ENCODE measurements at places on chromosomes 2 and 18.

- no peak for DNase-seq
These were observed 107.1 kb upstream of the ZNF516 start for GRCh38 chr18:76602191-76602590.

GRCh38 chr18:6249788-6250187 lies 164.9 kb downstream of the L3MBTL4 start:
- DNase-seq, result no peak

DNA sequence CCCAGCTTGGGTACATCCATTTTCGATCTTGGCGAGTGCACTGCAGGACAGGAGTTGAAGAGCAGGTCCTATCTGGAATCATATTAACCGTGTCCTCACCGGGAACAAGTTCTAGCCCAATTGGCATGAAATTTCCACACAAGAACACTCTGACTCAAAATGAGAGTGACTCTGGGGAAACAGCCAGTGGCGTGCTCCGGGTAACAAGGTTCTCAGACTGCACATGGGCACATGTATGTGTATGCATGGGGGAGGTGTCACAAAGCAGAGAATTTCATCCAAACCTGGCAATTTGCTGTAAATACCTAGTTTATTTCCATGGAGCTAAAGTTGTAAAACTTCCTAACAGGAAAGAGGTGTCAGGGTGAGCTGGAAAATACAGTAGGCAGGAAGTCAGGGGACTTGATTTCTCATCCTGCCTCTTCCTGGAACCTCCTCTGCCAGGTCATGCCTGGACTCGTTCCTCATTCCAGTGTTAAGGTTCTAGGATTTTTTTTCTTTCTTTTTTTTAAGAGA lies 1.7 kb downstream of the TUBB6 start:
- DNase-seq, result no peak

- no peak for DNase-seq
These were observed 1075.2 kb upstream of the NRXN1 start for GRCh38 chr2:52107124-52107523.

Measured in left ventricle myocardium inferior (tissue), 1 donor.